ENCODE measurements at places on chromosomes 7 and 10.

DNA sequence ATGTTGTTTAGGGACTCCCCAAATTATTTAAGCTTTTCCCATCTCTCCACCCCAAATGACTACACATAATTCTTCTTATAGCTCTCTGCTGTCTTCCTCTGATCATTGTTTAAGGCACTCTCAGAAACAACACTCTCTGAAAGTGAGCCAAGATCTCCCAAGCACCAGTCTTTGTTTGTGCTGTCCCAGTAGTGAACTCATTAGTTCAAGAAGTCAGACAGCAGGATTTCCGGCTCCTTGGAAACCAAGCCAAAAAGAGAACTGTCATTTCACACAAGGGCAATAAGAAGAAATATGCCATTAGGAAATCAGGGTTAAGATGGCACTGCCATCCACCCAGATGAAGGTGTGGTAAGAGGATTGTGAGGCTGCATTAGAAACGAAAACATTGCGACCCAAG is 83.1 kb downstream of the FZD1 start:
- DNase-seq = no peak

DNA sequence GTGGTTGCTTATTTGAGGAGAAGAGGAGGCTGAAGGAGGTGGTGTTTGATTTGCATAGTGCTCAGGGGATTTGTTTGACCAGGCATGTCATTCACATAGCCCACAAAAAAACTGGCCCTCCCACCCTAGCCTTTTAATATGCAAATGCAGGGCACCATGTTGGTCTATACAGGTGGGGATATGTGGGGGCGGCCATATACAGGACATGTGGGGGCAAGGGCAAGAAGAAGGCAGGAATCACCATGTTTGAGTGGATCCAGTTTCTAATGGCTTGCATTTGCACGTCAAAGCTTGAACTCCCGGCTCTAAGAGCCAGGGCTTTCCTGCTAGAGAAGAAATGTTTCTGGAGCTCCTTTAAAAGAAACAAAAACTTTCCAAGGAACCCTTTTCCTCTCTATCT is 541.0 kb downstream of the ZWINT start:
- no peak for DNase-seq

DNA sequence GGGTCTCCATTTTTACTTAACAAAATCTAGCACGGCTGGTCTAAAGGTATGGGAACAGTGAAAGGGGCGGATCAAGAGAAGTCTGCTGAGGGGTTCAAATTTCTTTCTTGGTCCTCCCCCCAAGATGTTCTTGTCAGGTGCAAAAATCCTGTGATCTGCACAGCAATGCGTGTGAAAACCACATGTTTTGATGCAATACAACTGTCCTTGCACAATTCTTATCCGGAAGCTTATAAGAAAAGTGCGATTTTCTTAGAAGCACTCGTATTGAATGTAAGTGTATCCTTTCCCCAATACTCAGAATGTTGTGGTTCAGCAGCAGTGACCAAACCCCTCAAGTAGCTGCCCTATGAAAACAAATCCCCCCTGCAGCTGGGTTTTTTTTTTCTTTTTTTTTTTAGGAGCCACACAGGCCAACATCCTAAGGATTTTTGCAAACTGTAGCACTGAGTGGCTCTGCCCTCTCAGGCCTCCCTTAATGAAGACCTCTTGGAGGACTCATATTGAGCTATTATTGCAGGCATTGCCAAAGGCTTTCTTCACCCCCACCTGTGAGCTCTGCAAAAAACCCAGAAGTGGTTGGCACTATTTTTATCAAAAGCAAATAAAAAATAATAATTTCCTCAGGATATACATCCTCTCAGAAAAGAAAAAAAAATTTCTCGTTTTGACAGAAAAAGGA is 151.9 kb upstream of the ITGB1 start:
- no peak for DNase-seq

DNA sequence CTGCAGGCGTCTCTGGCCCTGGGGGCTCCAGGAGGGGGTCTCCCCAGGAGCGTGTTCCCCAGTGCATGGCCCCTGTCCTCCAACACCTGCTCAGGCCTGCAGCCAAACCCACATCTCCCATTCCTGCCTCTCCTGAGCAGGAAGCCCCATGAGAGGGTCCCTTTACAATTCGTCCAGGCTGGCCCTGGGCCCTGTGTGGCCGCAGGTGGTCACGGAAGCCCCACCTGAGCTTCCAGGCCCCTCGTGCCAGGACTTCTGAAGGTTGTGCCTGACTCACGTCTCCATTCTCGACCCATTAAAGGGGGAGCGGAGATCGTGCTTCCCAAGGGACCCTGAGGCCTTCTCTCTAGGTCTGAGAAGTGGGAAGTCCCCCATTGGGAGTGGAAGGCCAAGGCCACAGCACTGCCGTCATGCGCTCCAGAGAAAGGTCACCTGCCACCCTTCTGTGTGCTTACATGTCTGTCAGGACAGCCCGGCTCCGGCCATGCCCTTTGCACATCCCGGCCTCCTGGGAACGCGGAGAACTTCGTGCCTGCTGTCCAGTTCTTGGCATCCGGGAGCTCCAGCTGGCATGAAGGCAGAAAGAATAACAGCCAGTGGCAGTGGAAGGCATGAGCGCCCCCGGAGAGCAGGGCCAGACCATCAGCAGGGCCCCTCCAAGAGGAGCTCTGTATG is 382.3 kb downstream of the DNAJB6 start:
- DNase-seq = no peak

- DNase-seq = no peak
These were observed 167.2 kb downstream of the EBF3 start for GRCh38 chr10:129796710-129797420.

- no peak for DNase-seq
These were observed 47.8 kb upstream of the CALCR start for GRCh38 chr7:93622036-93623033.

DNA sequence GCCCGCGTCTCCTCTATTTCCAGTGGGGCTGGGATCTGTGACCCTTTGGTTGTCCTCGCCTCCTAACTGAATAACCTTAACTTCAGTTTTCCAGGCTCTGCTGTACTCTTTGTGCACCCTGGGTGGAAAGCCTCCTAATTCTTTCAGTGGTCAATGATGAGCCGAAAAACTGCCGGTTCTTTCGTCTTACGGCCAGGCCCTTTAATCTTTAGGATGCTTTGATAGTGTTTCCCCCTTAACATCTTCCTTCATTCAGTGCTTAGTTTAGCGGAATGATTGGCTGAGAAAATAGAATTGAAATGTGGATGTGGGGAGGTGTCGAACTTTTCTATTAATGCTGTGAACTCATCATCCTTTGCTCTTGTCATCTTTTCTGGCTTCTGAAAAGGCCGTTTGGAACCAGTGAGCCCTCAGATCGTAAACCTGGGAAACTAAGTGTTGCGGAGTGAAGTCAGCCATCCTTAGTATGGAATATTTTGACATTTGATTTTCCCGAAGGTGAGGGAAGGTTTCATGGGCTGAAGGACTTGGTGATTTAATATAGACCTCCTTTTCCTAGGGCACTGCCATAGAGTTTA is 847 bp downstream of the GARS1 start:
- DNase-seq = no peak

DNA sequence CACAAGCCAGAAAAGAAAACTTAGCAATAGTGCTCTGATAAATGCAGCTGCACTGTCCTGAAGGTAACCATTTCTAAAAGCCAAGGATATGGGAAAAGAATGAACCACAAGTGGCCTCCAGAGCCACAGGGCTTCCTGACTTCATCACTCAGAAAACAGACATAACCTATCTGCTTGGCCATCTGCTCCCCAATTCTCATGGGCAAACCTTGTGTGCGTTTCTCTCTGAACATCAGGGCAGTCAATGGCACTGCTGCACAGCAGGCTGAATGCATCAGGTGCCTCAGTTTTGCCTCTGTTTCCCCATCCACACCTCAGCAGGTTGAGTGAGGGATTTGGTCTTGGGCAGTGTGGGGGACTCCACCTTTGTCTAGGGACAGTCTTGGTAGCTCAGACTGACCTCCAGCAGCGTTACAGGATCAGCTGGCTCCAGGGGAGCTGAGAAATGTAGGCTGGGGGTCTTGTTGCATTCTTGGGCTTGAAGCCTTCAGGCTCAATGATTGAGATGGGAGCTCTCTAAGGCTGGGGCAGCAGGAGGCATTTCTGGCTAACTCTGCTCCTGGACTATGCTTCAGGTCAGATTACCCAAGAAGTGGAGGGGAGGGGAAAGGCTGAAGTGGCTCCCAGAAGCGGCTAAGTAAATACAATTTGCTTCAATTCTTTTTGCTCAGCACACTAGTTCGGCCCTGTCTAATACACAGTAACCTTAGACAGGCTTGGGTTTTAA is 23.6 kb upstream of the PDLIM1 start:
- no peak for DNase-seq

DNA sequence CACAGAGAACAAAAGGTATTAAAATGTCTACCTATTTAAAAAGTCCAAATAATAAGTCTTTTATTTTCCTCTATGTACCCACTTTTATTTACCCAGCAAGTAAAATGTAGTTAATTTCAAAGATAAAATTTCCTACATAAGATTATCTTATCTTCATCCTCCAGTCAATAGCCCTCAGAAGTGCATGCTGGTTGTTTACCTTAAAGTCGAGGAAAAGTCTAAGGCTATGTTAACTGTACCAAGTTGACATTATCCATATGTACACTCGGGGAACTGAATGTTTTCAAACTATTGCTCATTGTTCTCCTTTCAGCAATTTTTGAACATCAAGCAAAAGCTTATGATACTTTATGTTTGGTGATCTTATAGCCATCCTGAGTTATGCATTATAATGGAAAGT is 24.1 kb upstream of the LIPF start:
- DNase-seq = no peak

DNA sequence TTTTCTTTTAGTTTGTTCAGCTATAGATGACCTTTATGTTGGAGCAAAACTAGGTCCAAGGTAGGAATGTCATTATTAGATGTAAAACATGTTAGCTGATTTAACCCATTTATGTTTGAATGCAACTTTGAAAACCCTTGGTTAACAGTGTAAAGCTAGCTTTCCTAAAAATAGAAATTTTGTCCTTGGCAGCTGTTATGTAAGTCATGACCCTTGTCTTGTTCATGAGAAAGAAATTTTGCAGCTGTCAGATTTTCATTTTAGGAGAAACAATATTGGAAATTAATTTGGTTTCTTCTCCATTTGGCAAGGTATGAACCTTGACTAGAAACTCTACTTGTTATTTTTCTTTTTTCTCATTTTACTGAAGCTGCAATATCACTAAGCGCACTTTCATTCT is 23.9 kb upstream of the CCAR1 start:
- no peak for DNase-seq

GRCh38 chr7:86932038-86932512 is 127.4 kb downstream of the ELAPOR2 start:
- no peak for DNase-seq

DNA sequence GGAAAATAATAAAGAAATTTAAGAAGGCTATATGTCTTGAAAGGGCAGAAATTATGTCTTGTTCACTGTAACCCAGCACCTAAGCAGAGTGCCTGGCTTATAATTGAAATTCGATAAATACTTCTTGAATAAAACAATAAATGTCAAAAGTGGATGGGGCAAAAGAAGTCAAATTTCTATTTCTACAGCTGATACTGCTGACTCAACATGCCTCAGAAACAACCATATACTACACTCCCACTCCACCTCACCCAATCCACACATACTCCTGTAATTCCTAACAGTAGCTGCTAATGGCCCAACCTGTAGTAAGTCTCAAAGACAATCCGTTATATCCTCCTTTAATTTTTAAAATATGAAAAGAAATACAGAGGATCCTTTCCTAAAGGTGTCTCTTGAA is 48.1 kb upstream of the LRRN3 start:
- no peak for DNase-seq

DNA sequence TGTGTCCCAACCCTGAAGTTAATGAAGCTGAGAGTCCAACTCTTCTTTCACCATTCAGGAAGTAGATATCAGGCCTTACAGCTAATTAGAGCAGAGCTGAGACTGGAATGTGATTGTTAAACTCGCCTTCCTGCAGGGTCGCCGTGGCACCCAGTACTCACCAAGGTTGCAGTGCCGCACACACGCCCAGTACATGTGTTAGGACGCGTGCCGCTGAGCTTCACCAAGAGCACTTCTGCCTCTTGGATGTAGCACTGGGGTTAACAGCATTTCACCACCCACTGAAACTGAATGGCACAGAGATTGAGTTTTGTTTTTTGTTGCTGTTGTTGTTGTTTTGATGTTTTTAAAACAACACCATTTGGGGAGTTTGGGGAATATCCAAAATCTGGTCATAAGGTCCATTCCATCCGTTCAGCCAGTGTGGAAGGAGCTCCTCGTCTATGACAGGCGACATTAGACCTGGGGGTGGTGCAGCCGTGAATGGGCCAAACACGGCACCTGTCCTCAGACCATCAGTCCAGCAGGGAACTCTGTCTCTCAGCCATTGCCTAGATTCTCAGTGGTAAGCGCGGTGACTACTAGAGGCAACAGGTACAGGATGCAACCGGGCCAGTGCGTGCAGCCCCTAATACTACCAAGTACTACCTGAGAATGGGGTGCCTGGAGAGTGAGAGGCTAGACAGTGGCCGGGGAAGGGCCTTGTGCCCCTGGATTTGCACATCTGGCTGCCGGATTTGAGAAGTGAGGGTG is 21.9 kb downstream of the WIPI2 start:
- DNase-seq = no peak

Data from left renal pelvis (tissue), 4 donors.